ENCODE measurements at places on chromosomes 1 and 21.

- DNase-seq: no peak
These were observed 21.8 kb downstream of the VTCN1 start for GRCh38 chr1:117188816-117189437.

DNA sequence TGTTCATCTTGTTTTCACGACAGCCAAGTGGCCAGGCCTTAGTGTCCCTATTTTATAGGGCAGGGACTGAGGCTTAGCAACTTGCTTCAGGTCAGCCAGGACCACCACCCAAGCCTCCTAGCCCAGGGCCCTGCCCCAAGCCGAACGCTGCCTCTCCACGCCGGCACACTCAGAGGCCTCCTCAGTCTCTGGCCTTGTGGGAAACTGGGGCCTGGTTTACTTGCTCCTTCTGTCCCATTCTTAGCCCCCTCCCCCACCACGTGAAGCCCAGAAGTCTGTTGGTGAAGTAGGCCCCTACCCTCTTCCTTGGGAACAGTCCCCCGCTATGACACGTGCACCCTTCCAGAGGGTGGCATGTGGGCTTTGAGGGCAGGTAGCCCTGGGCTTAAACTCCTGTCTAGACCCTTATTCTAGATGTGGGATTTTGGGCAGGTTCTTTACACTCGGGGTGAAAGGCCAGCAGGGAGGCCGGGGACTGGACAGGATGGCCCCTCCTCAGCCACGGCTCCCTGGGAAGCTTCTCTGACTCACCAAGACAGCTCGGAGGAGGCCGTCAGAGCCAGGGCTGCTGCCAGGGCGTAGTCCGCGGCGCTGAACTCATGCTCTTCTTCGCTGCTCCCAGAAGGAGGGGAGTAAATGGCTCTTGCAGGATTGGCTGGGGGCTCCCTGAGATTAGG lies 4.3 kb downstream of the MYOM3 start:
- DNase-seq: no peak

DNA sequence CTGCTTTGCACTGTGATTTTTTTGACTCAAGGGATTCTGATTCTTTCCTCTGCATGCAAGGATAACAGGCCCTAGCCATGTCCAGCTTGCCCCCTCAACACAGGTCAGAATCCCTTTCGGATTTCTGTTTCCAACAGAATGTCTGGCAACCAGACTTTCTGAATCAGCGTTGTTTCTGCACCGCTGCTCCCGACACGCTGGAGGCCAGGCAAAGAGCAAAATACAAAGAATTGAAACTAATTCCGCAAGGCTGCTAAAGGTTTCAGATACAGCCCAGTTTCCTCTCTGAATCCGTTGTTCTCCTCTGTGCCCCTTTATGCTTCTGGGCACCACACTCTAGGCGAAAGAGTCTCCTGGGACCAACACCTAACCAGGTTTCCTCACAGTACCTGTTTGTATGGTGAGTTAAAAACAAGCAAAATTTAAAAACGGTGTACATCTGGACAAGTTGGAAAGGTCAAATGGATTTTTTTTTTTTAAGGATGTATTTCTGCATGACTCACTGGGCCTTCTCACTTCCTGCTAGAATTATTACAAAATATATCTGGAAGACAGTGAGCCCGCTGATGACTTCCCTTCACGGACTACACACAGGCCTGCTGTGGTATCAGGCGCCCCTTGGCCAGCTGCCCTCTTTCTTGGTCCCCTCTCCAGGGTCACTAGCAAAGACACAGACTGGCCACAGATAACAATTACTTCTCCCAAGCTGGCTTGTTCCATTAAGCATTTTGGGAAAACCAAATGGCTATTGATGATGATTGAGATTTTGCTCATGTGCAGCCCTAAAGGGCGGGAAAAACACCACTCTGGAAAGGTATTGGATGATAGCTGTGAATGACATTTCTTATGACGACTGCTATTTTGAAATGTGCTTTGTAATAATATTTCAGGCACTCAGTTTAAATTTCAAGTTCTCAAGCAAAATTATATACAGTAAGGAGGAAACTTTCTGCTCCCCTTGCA lies 118.3 kb downstream of the TGFB2 start:
- no peak for DNase-seq

GRCh38 chr1:10836726-10837125 lies 40.3 kb upstream of the CASZ1 start:
- DNase-seq: no peak

DNA sequence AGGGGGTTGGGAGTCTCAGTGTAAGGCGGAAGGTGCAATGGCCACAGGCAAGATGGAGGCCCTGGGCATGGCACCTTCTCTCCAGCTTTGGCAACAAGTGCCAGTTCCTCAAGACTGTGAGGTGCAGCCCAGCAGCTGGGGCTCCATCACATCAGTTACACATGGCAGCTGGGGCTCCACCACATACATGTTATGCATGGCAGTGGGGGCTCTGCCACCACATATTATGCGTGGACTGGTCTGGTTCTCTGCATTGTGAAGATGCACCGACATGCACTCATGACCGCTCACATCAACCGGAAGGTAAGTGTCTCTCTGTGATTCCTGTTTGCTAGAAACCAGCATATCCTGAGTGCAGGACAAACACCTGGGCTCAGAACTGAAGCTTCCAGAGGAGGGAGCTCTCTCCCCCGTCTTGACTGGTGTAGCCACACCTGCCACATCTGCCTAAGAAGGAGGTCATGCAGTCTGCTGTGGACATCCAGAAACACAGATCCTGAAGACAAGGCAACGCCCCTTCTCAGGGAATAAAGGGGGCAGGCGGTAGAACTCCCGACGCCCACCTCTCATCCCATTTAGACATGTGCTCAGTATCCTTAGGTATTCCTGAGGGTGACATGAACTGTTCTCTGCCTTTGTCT lies 104.1 kb upstream of the TMPRSS2 start:
- DNase-seq: no peak

DNA sequence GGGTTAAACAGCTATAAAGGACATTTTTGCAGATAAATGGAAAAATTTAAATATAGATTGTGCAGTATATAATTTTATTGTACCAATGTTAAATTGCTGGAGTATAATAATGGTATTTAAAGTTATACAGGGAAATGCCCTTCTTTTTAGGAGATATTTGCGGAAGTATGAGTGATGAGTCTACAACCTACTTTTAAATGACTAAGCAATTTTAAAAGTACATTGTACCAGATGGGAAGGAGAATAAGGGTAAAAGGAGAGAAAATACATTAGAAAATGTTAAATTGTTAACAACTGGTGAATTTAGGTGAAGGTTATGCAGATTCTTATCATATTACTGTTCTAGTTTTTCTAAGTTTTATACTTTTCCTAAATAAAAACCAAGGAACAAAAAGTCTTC lies 91.8 kb downstream of the ZZZ3 start:
- no peak for DNase-seq

DNA sequence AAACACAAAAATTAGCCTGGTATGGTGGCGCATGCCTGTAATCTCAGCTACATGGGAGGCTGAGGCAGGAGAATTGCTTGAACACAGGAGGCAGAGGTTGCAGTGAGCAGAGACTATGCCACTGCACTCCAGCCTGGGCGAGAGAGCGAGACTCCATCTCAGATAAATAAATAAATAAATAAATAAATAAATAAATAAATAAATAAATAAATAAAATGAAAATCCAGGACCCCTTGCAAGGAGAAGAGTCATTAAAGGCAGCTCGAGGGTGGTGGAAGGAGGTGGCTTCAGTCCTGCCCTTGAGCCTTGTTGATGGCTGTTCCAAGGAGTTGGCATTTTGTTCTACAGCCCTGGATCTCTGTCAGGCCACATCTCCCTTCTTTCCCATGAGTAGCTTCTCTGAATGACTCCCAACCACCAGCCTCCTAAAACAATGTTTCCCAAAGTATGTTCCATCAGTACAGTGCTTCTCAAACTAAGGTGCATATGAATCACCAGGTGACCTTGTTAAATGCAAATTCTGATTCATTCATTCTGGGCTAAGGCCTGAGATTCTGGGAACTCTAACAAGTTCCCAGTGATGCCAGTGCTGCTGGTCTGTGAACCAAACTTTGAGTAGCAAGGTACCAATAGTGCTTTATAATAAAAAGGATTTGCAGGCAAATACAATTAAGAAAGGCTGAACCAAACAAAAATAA lies 99.0 kb downstream of the KCNN3 start:
- DNase-seq: no peak

DNA sequence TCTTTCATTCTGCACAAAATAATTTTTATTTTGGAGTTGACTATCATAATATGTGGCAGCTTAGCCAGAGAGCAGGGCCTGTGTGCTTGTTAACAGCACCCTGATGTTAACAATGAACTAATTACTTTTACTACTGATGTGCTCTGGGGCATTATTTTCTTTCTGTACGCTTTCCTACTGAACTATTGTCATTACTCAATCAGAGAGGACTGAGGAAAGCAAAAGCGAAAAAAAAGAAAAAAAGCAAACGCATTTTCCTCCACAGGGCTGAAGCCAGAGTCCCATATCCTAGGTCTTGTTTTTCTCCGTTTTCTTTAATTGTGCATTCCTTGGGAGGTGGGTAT lies 221.2 kb downstream of the TTLL7 start:
- no peak for DNase-seq

Measured in CD4-positive, alpha-beta T cell treated with Interleukin-4 for 1 hour (primary cell).